ENCODE measurements at places on chromosomes 16 and 17.

DNA sequence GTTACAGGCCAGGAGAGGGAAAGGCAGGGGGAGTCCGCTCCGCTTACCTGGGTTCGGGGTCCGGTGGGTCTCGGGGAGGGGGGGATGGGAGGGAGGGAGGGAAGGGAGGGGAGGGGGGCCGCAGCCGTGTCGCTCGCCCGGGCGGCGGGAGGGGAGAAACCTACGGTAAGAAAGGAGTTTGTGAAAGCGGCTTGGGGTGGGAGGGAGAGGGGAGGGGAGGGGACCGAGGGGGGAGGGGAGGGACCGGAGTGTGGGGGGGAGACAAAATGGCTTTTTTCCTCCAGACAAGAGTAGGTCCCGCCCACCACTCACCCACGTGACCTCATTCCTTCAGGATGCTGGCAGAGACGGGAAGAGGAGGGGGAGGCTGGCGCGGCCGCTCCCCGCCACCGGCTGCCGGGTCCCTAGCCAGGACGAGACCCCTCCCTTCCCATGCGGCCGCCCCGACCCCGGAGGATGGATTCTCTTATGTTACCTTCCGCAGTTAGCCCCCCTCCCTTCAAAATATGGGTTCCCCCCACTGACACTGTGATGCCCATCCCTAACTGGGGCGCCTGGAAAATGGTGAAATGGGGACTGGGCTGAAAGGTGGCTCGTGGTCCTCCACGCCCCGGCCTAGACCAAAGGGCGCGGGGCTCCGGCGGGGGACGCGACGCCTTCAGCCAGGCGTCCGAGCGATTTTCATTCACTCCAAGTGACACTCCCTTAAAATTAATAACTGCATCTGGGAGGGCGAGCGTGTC, at the start of gene PCGF2:
Gene PCGF2 (minus strand): TSS at position 188 of the 743 bp plus-strand sequence. CDS start 7,934 bp downstream, outside the sequence.
- DNase-seq, result peak; percentile 43

GRCh38 chr17:77677630-77678029, 280.9 kb upstream of the TNRC6C start:
- DNase-seq, result no peak

GRCh38 chr16:3912373-3912772, 31.9 kb upstream of the CREBBP start:
- no peak for DNase-seq

GRCh38 chr17:36535669-36536081, 888 bp downstream of the PIGW start:
- DNase-seq, result no peak

- no peak for DNase-seq
Observed at GRCh38 chr16:78289373-78289772, 189.9 kb downstream of the WWOX start.

- DNase-seq, result no peak
Observed at GRCh38 chr17:76543826-76544545, 4.1 kb downstream of the PRCD start.

GRCh38 chr17:79826841-79827578, 12.2 kb downstream of the CBX4 start:
- no peak for DNase-seq

DNA sequence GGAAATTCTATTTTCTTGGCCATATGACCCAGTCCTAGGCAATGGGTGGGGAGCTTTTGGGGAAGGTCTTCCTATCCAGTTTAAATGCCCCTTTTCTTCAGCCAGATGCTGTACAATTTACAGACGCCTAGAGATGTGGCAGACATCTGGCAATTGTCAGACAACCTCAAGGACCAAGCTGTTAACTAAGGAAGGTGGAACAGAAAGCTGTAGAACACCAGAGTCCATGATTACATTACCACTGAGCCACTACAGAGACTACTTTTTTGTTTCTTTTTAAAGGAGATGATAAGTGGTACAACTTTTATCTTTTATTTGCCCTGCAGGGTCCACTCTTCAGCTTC, 21.1 kb upstream of the CORO6 start:
- no peak for DNase-seq

DNA sequence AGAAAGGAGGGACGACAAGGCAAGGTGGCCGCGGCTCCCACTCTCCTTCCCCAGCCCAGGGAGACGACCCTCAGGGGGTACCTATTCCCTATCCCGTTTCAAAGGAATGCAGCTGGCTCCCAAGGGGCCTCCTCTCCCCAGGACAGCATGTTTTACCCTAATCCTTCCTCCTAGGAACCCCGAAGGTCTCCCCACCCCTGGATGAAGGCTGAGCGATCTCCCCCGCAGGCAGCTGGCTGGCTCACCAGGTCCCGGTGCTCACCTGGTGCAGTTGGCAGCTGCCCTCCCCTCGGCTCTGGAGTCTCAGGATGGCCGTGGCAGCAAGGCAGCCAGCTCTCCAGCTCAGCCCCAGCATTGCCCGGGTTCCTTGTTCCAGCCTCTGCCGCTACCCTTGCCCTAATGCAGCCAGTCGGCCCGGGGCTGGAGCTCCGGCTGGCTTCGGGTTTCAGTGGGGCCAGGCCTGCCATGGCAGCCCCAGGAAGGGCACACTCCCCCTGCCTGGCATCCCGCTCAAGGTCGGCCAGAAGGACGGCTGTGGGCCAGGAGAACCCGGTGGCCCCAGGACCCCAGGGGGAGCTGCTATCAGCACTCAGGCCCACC, 4.6 kb downstream of the CLUH start:
- DNase-seq, result no peak

DNA sequence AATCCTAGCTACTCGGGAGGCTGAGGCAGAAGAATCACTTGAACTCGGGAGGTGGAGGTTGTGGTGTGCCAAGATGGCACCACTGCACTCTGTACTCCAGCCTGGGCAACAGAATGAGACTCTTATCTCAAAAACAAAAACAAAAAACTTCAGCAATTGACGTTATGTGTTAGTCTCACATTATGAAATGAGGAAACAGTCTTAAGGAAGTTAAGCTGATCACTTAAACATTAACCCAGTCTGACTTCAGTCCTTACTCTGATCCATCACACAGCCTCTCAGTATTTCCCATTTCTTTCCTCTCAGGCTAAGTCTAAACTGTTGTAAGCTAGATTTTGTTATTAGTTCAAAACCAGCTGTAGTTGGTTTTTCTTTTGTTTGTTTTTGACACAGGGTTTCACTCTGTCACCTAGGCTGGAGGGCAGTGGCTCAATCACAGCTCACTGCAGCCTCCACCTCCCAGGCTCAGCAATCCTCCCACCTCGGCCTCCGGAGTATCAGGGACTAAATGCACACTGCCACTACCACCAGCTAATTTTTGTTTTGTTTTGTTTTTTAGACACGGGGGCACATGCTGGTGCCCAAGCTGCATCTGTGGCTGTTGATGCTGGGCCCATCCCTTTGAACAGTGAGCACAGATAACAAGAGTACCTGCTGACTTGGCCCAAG, 6.3 kb downstream of the JPT1 start:
- no peak for DNase-seq

DNA sequence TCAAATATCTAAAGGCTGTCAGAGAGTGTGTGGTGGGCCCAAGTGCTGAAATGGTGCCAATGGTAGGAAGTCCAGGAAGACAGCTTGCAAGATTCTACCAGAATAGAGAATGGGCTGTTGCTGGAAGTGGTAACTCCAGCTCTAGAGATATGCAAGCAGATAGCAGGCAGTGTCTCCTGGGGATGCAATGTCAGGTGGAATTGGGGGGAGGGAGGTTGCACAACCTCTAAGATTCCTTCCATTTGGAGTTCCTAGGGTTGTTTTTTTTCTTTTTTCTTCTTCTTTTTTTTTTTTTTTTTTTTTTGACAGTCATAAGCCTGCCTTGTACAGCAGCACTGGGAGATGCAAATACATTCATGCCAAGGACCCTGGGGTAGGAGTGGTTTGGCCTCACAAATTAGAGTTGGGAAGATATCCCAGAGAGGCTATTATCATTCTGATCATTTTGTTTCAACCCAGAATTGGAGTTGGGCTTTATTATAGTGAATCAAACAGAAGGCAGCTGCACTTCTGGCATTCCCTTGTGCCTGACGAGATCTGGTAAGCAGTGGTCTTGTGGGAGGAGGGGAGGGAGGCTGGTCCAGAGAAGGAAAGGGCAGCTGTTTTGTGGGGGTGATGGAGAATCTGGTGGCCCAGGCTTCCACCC, 51.1 kb downstream of the SLC6A2 start:
- no peak for DNase-seq

DNA sequence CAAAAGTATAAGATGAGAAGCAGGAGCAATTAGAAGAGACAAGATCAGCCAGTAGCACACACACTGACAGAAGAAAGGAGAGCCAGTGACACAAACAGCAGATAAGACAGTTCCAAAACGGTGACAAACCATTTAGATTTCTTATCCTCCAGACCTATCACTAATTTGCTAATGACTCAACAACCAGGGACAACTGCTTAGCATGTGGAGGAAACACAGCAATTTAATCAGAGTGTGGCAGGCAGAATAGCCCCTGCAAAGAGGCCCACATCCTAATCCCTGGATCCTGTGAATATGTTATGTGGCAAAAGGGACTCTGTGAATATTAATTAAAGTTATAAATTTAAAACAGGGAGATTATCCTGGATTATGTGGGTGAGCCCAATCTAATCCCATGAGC, 81.1 kb downstream of the CACNG1 start:
- no peak for DNase-seq

GRCh38 chr17:83136156-83136555, 56.7 kb downstream of the METRNL start:
- peak; percentile 7 for DNase-seq

DNA sequence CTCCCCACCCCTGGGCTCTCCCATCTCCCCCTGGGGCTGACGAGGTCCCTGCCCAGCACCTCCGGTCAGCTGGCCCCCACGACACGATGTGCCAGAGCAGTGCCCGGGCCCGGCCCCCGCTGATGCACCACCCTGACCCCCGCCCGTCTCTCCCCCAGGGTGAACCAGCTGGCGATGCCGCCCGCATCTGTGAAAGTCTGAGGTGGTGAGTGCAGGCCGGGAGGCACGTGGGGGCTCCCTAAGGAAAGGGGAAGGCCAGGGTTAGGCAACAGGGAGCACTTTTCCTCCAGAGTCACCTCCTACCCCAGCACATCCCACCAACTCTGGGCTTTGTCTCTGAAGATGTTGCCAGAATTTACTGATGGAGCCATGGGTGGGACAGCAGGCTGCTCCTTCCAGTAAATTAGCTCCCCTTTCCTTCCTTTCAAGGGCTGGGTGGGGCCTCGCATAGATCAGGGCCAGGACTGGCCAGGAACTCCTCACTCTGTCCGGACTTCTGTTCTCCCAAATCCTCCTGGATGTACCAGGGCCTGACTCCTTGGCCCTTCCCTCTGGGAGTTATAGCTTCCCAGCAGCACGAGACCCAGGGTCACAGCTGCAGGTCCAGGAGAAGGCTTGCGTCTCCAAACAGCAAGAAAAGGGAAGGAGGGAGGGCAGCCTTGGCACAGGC, 18.3 kb downstream of the MYBBP1A start:
- no peak for DNase-seq

DNA sequence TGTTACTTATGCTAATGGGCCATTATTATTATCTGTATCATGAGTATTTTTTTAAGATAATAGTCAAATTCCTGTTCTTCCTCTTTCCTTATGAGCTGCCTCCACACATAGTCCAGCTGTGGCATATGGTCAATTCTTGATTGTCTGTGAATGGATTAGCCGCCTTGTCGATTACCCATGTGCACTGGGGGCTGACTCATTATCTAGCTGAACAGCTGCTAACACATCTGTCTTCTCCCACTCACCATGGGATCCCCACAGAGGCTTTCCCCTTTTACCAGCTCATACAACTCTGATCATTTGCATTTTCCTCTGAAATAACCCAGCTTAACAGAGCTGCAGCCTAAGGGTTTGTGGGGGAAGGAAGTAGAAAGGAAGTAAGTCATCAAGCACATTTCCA, 915.0 kb downstream of the CDH11 start:
- no peak for DNase-seq

- no peak for DNase-seq
Observed at GRCh38 chr16:11410376-11411058, 65.3 kb downstream of the RMI2 start.

DNA sequence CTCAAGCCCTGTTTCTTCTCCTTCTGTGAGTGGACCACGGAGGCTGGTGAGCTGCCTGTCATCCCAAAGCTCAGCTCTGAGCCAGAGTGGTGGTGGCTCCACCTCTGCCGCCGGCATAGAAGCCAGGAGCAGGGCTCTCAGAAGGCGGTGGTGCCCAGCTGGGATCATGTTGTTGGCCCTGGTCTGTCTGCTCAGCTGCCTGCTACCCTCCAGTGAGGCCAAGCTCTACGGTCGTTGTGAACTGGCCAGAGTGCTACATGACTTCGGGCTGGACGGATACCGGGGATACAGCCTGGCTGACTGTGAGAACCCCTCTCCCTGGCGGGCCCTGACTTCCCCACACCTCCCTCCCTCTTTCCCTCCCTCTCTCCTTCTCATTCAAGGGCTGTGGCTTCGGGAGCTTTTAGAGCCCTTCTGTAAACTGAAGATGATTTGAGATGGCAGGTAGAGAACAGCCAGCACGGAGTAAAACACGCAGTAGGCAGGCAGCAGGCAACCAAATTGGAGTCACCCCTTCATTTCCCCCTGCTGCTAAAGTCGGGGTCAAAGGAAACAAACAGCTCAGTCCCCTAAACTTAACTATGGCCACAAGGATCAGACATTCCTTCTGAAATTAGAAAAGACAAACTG, 3.9 kb downstream of the SPACA3 start:
- no peak for DNase-seq

DNA sequence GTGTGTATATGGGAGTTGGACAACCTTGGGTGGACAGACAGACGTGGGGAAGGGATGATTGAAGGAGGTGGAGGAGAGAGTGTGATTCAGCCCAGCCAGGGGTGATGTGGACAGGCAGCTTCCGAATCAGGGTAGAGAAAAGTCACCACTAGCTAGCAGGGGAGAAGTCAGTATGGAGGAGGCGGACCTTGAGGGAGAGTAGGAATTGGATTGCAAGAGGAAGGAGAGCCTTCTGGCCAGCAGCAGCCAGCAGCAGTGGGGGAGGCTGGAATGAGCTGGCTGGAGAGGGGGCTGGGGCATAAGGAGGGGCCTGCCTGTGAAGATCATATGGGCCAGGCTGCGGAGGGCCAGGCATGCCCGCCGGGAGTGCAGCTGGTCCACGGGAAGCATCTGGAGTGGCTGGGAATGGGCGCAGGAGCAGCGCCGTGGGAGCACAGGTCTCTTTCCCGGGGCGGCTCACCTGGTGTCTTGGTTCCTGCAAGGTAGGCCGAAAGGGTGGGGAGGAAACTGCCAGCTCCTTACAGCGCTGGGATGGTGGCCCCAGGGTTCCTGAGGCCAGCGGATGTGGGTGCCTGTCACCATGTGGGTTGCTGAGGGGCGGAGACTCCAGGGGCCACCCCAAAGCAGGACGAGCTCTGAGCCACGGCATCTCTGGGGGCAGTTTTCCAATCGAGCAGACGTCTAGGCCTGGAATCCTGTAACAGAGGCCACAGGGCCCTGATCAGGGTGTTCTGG, 235.3 kb downstream of the SEC14L1 start:
- peak; percentile 81 for DNase-seq

Data from activated T-cell treated with anti-CD3 and anti-CD28 coated beads, Interleukin-2, amount 50 U/mL, for 24 hours (primary cell).